Left kidney (tissue), 8 donors: ENCODE measurements at places on chromosomes 1 and 21.

DNA sequence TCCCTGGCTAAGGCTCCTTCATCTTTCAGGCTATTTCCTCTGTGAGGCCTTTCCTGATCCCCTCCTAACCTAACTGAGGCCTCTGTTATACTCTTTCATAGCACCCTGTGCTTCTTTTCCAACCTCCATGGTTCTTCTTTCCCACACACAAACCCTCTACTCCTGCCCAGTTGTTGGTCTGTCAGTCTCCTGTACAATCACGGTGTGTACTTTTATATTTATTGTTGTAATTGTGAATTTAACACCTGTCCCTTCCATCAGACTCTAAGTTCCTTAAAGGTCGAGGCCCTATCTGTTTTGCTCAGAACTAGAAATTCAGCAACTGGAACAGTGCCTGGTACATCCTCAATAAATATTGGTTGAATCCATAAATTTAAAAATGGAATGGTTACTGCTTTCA lies 100.2 kb upstream of the KCNE2 start:
- no peak for DNase-seq

- DNase-seq = no peak
Measured at GRCh38 chr1:41622859-41623732, 138.6 kb upstream of the EDN2 start.

DNA sequence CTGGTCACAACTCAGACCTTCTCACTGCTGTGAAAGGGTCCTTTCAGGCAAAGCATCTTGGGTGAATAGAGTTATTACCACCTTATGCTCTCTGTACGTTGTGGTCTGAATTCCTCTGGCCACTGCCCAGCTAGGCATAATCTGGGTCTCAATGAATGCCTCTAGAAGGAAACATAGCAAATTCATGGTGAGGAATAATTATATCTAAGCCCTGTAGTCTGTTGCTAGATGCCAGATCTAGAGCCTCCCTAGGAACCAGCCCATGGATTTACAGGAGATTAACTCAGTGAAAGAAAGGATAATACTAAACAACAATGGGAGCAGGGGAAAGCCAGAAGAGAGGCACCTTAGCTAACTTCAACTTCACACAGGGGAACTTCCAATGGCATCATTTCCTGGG lies 2.4 kb upstream of the COL11A1 start:
- DNase-seq = no peak

GRCh38 chr1:2358072-2358471 lies 33.3 kb downstream of the MORN1 start:
- no peak for DNase-seq

DNA sequence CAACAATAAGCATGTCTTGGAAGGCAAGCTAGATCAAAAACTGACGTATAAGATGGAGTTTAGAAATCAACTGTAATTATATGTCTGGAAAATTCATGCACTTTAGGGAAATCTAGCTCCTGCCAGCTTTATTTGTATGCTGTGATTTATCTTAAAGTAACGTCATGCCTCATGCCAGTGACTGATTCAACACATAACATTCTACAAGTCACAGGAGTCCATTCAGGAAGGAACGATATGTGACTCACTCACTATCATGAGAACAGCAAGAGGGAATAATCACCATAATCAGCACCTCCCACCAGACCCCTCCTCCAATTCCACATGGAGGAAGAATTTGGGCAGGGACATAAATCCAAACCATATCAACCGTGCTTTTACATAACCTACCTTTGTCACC lies 682.4 kb upstream of the ADAMTS5 start:
- DNase-seq = no peak

- no peak for DNase-seq
Measured at GRCh38 chr1:230464671-230465070, 38.5 kb upstream of the PGBD5 start.

GRCh38 chr1:246794828-246795671 lies 70.8 kb downstream of the SCCPDH start:
- no peak for DNase-seq

DNA sequence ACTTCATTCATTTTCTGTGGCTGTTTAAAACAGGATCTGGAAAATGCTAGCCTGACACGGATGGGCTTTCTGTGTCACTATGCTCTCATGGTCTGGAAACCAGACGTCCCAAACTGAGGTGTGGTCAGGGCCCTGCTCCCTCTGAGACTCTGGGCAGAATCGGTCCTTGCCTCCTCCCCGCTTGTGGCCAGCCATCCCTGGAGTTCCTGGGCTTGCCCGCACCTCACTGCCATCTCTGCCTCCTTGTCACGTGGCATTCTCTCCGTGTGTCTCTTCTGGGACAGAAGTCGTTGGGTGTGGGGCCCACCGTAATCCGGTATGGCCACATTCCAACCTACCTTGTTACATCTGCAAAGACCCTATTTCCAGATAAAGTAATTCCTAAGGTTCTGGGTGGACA lies 10.1 kb upstream of the ACTRT2 start:
- DNase-seq = no peak

- peak; percentile 58 for DNase-seq
Measured at GRCh38 chr1:198771563-198772153, 132.8 kb downstream of the PTPRC start.

DNA sequence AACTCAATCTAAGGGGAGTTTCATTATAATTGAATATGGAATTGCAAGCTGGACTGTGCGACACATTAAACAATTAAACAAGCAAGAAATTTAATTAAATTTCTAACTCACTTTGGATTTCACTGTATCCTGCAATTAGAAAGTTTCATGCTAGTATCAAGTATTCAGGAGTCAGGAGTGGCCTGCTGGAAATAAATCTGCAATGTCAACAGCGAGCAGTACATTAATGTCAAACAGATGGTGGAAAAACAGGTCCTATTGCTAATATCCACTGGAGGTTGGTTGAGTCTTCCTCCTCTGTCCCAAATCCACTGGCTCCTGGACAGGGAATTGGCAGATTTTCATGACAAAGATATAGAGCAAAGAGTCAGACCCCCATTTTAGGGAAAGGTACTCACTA lies 237.1 kb downstream of the VAV3 start:
- DNase-seq = no peak

DNA sequence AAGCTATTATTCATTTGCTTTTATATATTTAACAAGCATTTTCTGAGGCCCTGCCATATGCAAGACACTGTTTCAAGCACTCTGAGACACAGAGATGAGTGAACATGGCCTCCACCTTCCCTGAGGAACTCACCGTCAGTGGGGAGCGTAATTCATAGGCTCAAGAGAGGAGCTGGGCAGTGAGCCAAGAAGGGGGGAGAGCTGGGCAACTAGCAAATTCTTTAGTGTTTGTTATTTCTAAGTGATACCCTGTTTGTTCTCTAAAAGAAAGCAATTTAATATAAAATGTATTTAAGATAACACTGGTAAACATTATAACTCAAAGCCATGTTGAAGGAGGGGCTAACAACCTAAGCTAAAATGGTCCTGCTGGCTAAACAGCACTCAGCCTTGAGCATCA lies 119.2 kb upstream of the NGF start:
- DNase-seq = peak; percentile 25

GRCh38 chr21:37507716-37508115 lies 141.1 kb downstream of the DYRK1A start:
- no peak for DNase-seq

- no peak for DNase-seq
Measured at GRCh38 chr1:21930629-21931170, 6.4 kb downstream of the HSPG2 start.

GRCh38 chr1:233135833-233136232 lies 159.7 kb downstream of the PCNX2 start:
- no peak for DNase-seq

DNA sequence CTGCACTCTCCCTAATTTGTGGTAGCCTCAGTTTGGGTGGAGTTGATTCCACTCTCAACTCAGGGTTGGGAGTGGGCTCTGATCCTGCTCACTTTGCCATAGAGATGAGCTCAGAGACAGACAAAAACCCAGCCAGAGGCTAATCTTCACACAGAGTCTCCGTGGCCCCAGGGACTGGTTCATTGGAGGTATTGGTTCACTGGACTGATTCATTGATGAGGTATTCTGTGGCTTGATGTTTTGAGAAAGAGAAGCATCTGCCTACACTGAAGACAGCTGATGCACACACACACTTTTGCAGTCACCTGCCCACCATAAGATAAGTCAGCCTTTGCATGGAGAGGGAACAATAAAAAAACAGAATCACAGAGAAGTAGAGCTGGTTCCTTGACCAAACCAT lies 183.8 kb downstream of the AJAP1 start:
- DNase-seq = no peak

DNA sequence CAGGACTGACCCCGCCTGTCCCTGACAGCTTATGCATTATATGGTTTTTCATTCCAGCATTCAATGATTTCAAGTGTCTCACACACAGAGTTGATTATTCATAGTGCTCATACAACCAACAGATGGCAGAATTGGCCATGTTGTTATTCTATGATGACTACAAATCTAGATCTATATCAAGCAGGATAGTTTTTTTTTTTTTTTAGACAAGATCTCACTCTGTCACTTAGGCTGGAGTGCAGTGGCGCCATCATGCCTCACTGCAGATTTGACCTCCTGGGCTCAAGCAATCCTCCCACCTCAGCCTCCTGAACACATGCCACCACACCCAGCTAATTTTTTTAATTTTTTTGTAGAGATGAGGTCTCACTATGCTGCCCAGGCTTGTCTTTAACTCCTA lies 40.1 kb upstream of the LRRC8D start:
- no peak for DNase-seq

- DNase-seq = no peak
Measured at GRCh38 chr1:220914283-220915116, 35.3 kb downstream of the HLX start.

DNA sequence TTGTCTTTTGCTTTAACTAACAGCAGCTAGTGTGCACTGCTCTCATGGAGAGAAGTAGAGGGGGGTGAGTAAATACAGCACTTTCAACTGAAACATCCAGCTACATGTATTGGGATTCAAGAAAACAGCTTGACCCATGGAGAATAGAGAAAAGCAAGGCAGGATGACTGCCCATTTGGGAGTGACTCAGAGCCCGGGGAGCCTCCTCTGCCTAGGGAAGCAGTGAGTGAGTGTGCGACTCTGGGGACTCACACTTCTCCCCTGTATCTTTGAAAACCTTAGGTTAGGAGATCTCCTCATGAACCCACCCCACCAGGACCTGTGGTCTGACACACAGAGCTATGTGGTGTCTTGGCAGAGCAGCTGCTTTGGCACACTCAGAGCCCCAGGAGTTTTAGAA lies 82.0 kb upstream of the PTGFR start:
- no peak for DNase-seq

DNA sequence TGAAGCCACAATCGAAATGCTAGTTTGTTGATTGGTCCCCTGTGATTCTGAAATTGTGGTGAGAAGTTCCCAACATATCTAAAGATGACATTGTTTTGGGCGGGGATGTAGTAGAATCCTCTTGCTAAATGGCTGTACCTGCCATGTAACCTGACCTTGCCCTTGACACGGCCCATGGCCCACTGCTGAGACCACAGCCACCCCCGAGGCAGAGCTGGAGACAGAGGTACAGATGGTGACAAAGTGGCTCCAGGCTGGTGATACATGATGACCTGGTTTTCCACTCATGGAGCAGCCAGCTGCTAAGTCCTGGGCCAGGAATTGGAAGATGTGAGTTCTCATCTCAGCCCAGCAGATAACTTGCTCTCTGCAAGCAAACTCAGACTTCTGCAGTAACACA lies 226.5 kb downstream of the FOXD2 start:
- DNase-seq = no peak

GRCh38 chr21:42374864-42375499 lies 8.6 kb upstream of the TFF1 start:
- DNase-seq = no peak

DNA sequence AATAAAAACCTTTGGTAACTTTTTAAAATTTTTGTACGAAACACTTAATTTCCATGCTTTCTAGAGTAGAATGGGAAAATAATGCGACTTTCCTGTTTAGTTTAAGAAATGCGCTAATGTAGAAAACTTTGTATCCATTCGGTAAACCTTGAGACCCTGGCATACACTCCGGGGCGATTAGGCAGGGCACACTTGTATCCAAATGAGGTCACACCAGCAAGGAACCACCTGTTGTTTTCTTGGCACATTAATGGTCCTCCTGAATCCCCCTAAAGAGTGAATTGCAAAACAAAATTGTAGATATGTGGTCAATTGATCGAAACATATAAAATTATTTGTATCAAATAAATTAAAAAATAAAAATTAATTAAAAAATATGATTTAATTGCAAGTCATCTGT lies 25.2 kb downstream of the CHODL start:
- no peak for DNase-seq

DNA sequence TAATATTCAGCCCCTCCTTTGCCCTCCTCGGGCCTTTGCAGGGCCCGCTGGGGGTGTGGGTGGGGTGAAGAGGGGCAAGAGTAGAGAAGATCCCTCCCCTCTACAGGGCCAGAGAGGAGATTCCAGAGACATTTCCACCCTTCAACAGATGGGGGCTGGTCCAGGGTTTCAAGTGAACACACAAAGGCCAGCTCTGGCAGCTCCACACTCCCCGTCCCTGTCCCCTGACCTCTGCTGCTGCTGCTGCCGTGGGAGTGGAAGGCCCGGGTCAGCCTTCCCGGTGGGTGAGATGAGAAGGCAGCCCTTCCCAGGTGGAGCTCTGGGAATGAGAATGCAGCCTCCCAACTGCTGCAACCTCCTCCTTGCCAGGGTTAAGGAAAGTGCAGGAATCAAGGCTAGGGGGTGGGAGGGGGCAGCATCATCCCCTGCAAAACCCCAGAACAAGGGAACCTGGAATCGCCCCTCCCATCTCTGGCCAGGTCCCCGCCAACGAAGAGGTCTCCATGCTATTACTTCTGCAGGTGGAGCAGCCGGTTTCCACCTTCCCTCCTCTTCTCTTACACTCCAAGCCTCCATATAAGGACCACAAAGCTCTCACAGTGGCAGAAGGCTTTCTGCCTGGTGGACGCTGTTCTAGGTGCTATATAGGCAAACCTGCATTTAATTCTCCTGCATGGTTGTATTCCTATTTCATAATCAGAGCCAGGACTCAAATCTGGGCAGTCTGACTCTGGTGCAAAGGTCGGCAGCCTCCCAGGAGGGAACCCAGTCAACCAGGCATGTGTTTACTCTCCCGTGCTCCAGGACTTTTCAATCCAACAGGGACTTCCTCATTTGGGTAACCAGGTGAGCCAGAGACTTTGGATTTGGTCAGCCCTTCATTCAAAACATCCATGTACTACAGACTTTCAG lies 22.9 kb upstream of the ARHGEF10L start:
- no peak for DNase-seq

DNA sequence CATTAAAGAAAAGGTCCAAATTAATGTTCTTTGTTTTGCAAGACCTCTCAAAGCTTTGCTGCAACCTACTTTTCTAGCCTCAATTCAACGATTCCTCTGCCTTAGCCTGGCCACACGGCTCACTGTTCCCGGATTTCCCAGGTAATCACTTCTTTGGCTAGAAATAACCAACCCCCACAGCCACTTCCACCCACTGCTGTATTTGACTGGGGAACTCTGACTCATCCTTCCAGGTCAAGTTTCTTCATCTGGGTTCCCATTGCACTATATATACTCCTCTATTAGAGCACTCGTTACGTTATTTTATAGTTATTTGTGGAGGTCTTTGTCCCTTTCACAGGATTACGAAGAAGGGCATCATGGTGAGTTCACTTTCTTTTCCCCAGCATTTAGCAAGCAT lies 185.9 kb downstream of the CACNA1E start:
- DNase-seq = no peak
